ENCODE measurements at places on chromosomes 4 and X.

DNA sequence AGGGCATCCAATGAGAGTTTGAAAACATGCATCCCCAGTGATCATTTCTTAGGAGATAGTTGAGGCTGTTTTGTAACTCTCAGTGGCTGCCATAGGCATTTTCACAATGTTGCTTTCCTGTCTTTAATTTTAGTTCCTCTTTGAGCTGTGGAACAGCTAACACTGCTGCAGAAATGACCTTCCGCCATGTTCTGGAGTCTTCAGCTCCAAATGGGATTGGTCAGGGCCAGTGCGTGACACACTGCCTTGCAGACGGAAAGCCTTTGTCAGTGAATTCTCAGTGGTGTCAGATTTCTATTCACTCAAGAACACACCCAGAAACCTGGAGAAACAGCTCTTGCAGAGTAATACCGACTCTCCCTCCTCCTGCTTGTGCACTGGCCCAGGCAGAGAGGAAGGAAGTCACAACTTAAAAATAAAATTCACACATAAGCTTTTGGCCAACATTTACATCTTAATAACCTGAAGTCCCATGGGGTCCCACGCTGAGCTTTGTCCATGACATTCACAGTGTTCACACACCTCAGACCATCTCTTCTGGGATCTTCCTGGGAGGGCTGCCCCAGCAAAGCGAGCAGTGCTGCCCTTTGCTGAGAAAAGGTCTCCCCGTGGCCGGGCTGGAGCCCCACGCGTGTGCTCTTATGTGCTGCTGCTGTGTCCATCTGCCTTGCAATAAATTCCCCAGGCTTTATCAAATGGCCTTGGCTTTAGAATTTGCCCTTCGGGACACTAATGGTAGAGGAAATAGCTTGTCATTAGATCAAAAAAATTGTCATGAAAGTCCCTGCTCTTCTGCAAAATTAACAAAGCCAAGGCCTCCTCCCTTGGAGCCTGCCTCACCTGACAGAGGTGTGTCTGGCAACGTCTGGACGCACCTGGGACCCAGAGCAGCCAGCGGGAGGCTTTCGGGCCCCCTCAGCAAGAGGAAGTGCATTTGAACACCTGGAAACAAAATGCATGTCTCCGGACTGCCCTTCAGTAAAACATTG is 126.8 kb downstream of the IRF2 start:
- H3K36me3 ChIP-seq, result no peaks in the 10 kb centered on the region
- no peak overlapping the region for H3K27ac ChIP-seq
- peaks cover 2% of the 10 kb centered on the region for H3K27me3 ChIP-seq
- H3K4me3 ChIP-seq, result no peak overlapping the region
- no peak for DNase-seq
- H3K4me1 ChIP-seq, result peaks cover 19% of the 10 kb centered on the region

DNA sequence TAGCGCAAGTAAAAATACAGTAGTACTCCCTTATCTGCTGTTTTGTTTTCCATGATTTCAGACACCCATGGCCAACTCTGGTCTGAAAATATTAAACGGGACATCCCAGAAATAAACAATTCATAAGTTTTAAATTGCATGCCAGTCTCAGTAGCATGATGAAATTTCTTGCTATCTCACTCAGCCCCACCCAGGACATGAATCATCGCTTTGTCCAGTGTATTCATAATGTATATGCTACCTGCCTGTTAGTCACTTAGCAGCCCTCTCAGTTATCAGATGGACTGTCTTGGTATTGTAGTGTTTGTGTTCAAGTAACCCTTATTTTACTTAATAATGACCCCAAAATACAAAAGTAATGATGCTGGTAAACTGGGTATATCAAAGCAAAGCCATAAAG is 158.2 kb upstream of the DDIT4L start:
- no peaks in the 10 kb centered on the region for H3K4me1 ChIP-seq
- H3K4me3 ChIP-seq, result no peak overlapping the region
- no peak overlapping the region for H3K27ac ChIP-seq
- H3K36me3 ChIP-seq, result no peaks in the 10 kb centered on the region
- DNase-seq, result peak; percentile 6
- peaks cover 4% of the 10 kb centered on the region for H3K27me3 ChIP-seq

- no peak for DNase-seq
- H3K36me3 ChIP-seq, result no peaks in the 10 kb centered on the region
- no peaks in the 10 kb centered on the region for H3K27me3 ChIP-seq
- no peak overlapping the region for H3K27ac ChIP-seq
- no peak overlapping the region for H3K4me3 ChIP-seq
Observed at GRCh38 chr4:11525085-11525484, 96.4 kb upstream of the HS3ST1 start.

DNA sequence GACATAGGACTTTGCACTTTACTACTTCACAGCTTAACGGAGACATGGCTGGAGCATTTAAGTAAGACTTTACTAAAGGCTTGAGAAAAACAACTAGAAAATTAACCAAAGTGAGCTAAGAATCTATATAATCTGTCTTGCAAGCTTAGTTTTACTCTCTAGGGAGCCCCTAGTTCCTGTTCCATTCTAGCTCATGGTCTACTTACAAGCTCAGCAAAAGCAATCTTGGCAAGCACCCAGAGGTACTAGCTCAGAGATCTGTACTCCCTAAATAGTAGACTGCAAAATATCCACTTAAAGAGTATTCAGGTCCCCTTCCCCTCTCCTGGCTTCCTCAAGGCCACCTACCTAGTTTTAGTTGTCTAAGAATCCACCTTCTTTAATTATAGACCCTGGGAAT is 469.0 kb downstream of the IDS start:
- no peak overlapping the region for H3K27ac ChIP-seq
- DNase-seq, result no peak
- no peaks in the 10 kb centered on the region for H3K27me3 ChIP-seq
- no peaks in the 10 kb centered on the region for H3K4me1 ChIP-seq
- H3K4me3 ChIP-seq, result no peak overlapping the region

DNA sequence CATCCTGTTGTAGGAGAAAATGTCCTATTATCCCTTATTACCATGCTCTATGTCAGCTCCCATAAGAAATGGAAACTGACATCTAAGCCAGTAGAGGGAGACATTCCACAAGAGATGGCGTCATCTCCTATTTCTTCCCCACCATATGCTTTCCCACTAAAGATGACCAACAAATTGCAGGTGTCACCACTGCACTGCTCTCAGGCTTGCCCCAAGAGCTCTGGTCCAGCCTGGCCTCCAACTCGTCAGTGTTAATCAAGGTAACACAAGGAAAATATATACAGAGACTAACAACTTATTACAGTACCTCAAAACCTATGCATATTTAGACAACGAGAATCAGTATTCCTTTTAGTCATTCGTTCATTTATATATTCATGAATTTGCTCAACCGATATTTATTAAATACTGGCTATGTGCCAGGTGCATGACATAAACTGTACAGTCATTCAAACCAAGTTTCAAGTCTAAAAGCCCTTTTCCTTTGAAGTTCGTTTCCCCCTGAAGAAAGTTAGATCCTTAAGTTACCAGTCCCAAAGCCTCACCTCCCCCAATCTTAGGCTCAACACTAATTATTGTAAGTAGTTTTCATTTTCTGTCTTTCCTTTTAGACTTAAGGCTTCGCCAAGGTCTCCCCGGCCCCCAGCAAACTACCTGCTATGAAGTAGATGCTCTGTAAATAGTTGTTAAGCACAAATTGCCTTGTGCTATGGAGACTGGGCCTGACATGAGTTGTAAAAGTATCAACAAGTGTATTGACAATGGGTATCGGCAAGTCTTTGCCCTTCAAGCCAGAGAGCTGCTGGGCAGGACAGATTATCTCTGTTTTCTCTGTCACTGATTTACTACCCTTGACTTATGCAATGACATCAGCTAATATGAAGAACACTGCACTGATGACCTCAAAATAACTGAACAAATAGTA is 3.1 kb upstream of the FGB start:
- H3K4me3 ChIP-seq, result no peak overlapping the region
- no peaks in the 10 kb centered on the region for H3K4me1 ChIP-seq
- peaks cover 3% of the 10 kb centered on the region for H3K27me3 ChIP-seq
- DNase-seq, result peak; percentile 6
- H3K36me3 ChIP-seq, result no peaks in the 10 kb centered on the region
